ENCODE measurements at places on chromosomes 7 and 10. TPM values are rescaled to one million over a fixed set of nuclear protein-coding genes. Genes with fewer than 3 reads are reported as not detected.

GRCh38 chr7:95101422-95101821 lies 194.0 kb downstream of the PPP1R9A start:
- no peak for DNase-seq

- DNase-seq, result peak; percentile 50
Observed at GRCh38 chr10:4678023-4678950, 147.7 kb upstream of the AKR1E2 start.

DNA sequence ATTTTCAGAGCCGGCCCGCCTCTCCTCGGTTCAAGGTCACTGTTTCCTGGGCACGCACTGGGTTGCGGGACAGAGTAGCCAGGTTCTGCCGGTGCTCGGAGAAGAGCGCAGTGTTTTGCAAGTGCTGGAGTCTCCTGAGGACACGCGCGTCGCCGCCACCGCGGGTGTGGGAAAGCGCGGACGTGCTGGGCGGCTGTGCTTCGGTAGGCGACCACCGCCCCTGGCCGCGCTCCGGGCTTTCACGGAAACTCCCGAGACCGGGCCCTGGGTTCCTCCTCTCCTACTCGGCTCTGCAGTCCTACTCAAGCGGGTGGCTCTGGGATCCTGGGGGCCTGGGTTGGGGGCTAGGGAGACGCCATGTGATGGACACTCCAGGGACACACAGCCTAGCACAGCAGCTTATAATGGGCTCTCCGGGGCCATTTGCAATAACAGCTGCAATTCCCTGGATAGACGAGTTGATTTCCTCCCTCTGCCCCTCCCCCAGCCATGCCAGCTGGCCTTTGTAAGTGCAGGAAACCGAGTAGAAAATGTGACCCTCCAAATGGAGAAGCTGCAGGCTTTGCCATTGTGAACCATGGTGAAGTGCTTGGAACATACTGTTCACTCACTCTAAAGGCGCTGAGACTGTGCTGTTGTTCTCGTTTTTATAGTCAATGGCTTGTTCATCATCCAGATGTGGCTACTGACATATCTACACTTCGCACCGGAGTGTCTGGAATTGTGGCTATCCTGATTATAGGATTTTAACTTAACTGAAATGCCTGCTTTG lies 2.1 kb downstream of the FRAT1 start:
- peak; percentile 39 for DNase-seq

DNA sequence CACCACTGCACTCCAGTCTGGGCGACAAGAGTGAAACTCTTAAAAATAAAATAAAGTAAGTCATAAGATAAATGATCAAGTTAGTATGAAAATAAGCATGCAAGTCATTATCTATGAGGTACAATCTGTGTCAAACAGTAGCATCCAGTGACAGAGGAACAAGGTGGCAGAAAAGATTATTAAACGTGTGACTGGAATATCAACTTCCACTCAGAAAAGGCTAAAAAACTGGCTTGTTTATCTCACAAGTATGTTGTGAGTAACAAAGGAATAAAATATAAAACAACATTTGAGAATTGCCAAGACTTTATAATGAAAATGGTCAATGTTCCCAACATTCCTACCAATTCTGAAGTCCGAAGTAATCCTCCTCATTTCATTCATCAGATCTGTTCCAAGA lies 30.3 kb downstream of the ITGB1 start:
- DNase-seq, result no peak

- peak; percentile 71 for DNase-seq
Observed at GRCh38 chr7:112205343-112206237, 609 bp downstream of the DOCK4 start.

DNA sequence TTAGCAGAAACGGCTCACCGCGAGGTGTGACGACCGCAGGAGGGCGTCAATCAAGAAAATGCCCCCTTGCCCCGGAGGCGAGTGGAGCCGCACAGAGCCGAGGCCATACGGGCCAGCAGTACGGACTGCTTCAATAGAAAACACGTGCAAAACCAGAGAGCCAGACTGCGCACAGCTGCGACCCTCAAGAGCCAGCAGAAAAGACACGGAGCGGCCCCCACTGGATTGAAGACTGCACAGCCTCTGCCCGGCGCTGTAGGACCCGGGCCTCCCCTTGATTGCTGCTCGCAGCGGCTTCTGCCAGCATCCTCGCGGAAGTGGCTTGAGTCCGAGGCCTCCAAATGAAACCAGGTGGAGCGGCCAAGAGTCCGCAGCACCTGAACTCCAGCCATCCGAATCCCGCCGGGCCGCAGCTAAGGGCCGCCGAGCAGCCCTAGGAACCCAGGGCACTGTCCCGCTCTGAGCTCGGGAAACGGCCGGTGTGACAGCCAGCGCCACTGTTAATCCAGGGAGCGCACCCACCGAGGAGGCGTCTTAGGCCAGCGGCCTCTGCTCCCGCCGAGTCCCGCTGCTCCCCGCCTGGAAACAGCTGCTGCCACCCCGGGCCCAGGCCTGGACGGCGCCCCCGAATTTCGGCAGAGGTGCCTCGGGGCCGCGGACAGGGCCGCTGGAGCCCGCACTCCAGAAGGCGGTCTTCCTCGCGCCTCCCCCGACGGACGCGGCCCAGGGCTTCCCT lies 660 bp upstream of the HHEX start:
- DNase-seq, result peak; percentile 34

- no peak for DNase-seq
Observed at GRCh38 chr7:132486274-132486610, 90.0 kb downstream of the PLXNA4 start.

- DNase-seq, result no peak
Observed at GRCh38 chr7:100353685-100354330, 4.1 kb upstream of the PILRB start.

DNA sequence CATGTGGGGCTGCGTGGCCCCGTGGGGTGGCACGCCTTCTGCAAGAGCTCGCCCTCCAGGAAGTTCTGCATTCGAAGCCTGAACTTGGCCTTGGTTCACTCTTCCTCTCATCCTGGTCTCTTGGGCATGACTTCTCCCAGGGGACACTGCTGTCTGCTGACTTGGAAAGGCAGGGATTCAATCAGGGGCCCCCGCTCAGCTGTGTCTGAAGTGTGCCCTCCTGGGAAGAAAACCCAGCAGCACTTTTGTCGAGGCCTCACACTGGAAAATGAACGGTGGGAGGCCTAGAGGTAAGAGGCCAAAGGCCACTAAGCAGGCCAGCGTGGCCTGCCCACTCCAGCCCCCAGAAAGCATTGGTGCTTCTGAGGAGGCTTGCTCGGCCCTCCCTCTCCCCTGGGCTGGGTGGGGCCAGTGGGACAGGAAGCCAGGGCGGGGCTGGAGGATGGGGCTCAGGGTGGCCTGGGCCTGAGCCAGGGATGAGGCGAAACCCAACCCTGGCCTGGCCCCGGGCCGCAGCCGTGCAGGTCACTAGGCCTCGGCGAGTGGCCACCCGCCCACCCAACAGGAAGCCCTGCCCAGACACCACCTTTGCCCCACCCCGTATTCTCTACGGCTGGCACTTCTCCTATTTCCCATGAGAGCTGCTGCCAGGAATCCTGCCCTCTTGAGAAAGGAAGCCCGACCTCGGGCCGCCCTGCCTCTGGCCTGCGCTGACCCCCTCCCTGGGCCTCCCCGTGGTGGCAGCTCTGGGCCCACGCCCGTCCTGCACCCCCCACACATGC lies 81.1 kb downstream of the ZMIZ1 start:
- peak; percentile 52 for DNase-seq

GRCh38 chr7:80960244-80960795 lies 41.5 kb upstream of the SEMA3C start:
- no peak for DNase-seq

DNA sequence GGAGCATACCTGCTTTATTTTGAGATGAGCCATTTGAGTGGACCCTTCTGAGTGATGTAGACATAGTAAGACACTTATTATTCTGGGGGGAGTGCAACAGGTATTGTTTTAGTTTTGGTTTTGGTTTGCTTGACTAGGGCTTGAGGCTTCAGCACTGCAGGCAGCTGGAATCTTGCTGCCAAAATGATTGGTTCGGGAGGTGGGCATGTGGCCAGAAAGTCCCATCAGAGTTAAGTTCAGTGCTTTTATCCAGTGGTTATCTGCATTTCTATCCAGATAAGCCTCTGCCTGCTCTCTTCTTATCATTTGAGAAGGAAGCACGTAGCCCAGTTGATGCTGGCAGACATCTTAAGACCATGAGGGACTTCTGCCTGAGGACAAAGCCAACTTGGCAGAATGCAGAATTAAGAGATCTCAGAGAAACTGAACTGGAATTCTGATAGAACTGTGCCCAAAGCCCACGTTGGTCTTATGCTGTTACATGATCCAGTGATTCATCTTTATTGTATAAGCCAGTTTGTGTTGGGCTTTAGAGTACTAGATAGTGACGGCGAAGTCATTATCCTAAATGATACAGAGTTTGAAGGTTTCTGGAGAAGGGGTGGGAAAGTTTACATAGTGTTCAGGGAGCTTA lies 9.6 kb upstream of the JAZF1 start:
- DNase-seq, result no peak

DNA sequence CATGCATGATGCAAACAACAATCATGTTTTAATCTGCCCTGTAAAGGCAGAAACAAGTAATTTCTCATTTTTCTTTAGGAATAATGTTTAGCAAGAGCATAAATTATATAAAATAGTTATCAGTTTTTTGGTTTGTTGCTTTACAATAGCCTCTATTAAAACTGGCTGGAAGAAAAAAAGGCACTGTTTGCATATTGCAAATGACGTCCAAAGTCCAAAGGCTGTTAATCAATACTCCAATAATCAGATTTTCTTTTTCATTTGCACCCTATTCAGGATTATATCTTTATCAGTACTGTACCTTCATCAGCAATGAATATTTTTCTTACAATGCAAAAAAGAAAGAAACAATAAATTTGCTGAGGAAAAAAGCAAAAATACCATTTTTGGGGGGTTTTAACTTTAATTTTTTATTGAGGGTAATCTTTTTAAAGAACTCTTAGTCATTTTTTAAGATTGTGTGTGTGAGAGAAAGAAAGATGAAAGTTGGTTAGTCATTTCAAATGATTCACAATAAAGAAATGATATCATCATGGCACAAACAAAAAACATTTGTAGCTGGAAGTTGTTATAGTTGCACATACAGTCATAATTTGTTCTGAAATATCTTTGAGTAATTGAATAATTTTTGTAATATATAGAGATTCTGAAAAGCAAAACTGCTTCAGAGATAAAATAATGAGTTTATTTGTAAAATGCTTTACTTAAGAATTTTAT lies 44.4 kb upstream of the AKR1C2 start:
- DNase-seq, result no peak

- no peak for DNase-seq
Observed at GRCh38 chr7:33596686-33597085, 308.7 kb upstream of the BMPER start.

DNA sequence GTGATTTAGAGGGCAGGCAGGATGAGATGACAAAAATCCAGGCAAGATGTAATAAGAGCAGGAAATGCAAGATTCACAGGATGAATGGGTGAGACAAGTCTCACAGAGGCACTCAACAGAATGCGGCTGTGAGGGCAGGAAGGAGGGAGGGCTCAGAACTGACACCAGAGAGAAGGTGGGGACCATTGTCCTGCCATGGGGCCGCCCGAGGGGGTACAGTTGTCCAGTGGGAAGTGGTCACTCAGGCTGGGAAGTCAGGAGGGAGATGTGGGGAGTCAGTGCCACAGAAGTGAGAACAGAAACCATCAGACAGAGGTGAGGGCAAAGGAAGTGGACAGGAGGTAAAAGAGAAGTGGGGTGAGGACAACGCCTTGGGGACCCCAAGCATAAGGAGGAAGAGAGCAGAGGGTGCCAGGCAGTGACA lies 8.9 kb downstream of the HIP1 start:
- DNase-seq, result no peak

- no peak for DNase-seq
Observed at GRCh38 chr7:143978585-143978984, 21.5 kb upstream of the OR6B1 start.

DNA sequence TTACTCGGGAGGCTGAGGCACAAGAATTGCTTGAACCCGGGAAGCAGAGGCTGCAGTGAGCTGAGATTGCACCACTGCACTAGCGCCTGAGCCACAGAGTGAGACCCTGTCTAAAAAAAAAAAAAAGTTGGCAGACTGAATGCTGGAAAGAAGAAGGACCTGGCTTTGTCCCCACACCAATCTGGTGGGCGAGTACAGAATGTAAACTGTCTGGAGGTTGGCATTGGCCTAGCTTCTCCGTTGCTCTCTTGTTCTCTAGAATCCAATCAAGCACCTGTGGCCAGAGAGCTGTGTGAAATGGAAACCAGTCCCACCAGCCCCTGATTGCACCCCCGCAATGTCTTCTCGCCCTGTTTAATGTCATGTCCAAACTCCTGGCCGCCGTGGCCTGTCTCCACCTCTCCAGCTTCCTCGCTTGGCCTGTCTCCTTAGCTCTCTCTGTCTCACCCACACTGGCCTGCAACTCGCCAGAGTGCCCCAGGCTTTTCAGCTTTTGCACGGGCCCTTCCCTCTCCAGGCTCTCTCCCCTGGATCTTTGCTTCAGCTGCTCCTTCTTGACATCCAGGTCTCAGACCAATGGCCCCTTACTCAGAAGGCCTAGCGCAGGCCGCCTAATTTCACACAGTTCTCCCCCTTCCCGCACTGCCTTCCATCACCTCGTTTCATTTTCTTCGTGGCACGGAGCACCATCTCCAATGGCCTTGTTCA lies 670 bp upstream of the AGK start:
- peak; percentile 6 for DNase-seq

DNA sequence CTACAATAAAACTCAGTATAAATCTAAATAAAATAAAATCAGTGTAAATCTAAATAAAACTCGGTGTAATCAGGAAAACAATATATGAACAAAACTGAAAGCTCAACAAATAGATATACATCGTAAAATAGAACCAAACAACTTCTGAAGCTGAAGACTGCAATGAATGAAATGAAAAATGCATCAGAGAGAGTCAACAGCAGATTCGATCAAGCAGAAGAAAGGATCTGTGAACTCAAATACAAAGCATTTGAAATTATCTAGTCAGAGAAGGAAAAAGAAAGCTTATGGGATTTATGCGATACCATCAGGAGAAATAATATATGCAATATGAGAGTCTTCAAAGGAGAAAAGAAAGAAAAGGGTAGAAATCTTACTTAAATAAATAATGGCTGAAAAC lies 255.0 kb downstream of the BICC1 start:
- no peak for DNase-seq

- no peak for DNase-seq
Observed at GRCh38 chr7:17680943-17681351, 259.3 kb downstream of the SNX13 start.

GRCh38 chr10:34228066-34228465 lies 587.0 kb downstream of the PARD3 start:
- DNase-seq, result no peak

GRCh38 chr7:117324960-117325359 lies 2.1 kb upstream of the WNT2 start:
- DNase-seq, result no peak

DNA sequence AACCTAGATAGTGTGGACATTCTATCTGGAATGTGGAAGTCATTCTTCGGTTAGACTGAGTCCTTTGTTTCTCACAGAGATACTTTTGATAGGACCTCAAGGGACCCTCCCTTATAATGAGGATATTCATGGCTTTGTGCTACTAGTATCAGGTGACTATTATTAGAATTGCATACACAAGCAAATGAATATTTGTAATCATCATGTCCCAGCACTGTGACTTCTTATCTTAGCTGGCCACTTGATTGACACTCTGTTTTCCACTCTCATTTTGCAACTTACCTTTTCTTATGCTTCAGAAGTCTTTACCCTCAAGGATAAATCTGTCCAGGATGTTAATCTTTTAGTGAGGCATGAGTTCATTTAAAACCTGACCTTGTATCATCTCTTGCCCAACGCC lies 268.2 kb upstream of the FZD1 start:
- no peak for DNase-seq

FAM25C gene
- not detected for total RNA-seq

C10orf67 gene
- total RNA-seq, result not detected

PNLIPRP2 gene
- total RNA-seq, result 21.1 TPM

CRTAC1 gene
- 0.84 TPM for total RNA-seq

NPSR1 gene
- total RNA-seq, result not detected

PSTK gene
- total RNA-seq, result 7.6 TPM

ODAD2 gene
- 0.52 TPM for total RNA-seq

GHRHR gene
- total RNA-seq, result not detected

Data from hepatocyte (in vitro differentiated cells).